ENCODE measurements at places on chromosomes 12 and 14.

DNA sequence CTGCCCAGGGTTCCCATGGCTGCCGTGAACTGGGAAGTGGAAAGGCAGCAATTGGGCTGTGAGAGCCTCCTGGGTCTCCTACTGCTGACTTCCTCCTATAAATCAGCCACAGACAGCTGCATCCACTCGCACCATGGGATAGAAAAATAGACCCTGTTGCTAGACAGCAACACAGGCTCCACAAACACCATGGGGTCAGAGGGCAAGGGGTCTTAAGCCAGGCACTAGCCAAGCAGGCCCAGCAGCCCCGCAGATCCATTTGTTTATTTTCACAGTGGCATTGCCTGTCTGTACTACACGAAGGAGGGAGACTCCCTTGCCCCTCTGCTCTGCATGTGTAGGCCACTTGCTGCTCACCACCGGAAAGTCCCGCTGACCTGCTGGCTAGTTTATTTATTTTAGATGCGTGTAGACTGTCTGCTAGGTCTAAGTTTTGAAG, 139.8 kb downstream of the DACT1 start:
- DNase-seq, result no peak

GRCh38 chr14:105855246-105855892, 329.0 kb downstream of the TMEM121 start:
- DNase-seq, result no peak

DNA sequence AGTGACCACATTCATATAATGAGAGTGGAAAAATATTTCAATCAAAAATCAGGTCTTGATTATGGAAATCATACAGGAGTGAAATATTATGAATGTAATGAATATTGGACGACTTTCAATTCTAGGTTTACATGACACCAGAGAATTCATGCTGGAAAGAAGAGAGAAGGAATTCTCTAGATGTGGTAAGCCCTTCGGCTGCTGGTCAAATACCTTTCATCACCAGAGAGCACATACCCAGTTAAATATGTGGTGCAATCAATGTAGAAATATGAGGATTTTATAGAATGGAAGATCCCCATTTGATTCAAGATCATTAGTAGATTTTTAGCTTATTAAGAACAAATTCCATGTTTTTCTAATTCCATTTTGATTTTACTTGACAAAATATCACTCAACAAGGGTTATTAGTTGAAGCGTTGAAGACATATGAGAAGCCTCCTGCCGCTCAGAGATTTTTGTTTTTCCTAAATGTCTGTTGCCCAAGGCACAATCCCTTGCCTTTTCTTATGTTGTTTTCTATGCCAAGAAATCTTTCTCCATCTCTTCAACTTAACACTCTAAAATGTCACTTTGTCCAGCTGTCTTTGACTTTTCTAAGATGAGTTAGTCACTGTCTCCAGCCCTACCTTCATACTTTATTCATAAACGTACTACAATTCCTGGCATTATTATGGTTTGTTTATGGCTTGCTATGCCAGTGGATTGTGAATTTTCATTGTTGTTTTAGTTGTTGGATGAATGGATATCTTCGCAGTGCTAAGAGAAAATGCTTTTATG, 72.8 kb upstream of the ZDHHC17 start:
- no peak for DNase-seq

DNA sequence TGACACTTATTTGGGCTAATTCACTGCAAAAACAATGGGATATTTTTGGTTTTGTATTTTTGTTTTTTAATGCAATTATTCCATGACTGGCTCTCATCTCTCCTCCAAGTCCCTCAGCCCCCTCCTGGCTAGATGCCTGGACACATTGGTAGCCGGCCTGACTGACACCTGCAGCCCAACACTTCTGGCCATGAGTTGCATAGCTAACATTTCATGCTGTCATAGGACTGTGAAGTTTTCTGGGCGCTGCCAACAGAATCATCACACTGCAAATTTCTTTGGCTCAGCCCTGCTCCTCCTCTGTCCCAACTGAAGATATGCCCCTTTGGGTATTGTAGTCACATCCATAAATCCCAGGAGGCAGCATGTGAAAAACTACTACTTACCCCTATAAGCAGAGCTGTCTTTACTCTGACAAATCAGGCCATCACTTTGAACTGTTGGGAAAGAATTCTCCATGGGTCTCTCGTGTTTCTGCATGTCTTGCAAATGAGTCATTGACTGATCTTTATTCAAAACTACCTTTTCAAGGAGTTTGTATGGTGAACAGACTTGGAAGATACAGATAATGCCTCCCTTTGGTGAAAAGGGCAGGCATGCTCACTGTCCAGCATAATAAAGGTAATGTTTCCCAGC, 126.7 kb upstream of the LGR5 start:
- no peak for DNase-seq

DNA sequence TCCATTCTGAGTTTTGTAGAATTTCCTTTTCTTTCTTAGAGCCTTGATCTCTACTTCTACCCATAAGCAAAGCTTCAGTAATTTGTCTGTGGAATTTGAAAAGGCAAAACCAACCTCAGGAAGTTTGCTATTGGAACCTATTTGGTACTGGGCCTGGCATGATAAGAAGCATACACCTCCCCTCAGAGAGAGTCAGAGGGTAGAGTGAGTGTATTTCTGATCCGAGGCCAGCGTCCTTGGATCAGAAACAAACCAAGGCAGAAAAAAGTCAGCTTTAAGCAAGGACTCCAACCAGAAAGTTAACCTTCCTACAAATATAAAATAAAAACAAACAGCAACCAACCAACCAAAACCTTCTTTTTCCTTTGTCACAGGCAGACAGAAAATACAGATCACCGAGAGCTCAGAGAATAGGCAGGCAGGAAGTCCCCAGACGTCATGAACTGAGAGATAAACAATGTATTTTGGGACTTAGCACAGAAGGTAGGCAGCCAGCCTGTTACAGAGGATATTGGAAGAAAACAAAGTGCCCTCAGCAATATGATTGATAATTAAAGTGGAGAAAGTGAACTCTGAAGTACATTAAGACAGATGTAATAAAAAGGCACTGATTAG, 141.5 kb downstream of the NEDD1 start:
- no peak for DNase-seq

DNA sequence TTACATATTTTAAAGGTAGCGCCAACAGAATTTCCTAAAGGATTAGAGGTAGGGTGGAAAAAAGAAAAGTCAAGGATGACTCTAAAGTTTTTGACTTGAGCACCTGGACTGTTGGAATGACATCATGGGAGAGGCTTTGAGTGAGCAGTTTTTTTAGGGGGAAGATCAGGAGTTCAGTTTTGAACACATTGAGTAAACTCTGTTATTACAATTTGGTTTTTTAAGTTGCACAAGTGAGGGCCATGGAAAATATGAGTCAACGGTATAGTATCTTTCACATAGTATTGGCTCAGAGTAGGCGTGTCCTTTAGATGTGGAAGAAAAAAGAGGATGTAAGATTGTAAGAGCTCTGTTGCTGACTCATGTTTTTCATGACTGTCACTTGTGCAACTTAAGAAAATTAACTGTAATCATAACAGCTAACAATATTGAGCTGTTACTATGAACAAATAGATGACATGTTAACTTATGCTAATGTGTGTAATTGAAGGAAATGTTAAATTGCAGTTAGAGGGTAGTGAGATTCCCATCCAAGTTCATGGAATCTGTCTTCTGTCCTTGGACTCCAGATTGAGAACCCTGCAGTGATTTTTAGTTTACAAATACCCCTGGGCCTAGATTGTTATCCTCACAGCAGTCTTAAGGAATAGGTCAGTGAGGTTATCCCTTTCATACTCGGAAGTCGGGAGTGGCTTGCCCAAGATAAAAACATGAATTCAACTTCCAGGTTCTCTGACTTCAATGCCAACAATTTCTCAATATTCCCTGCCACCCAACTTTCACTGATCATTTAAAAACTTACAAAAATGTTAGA, 48.2 kb upstream of the ATP2B1 start:
- DNase-seq, result no peak

DNA sequence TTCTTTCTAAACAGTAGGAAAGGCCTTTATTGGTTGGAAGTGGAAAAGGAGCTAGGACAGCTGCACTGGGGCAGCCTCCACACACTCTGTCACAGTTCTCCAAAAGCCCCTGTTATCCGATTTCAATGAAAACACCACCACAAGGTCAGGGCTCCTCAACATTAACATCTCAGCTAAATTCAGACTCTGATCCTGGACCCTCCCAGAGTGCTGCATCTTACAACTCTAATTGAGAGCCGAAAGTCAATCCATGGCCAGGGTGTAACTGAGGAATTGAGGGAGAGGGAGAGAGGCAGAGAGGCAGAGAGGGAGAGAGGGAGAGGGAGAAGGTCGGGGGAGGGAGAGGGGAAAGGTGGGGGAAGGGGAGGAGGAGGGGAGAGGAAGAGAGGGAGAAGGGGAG, 32.1 kb downstream of the DICER1 start:
- no peak for DNase-seq

DNA sequence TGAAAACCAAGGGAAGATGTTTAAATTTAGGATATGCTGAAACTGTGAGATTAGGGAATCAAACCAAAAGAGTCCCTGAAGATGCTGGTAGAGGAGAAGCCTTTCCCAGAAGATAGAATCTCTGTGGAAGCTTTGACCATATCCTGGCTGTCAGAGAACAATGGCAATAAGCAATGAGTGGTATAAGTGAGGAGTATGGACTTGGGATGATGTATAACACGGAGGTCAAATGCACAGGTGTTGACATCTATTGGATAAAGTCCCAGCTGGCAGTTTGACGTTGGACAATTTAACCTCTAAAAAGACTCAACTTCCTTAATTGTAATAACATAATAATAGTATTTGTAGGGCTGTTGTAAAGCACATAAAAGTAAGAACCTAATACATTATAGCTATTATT, 30.1 kb upstream of the CLEC14A start:
- no peak for DNase-seq

GRCh38 chr12:56935157-56935556, 949 bp upstream of the SDR9C7 start:
- DNase-seq, result no peak

DNA sequence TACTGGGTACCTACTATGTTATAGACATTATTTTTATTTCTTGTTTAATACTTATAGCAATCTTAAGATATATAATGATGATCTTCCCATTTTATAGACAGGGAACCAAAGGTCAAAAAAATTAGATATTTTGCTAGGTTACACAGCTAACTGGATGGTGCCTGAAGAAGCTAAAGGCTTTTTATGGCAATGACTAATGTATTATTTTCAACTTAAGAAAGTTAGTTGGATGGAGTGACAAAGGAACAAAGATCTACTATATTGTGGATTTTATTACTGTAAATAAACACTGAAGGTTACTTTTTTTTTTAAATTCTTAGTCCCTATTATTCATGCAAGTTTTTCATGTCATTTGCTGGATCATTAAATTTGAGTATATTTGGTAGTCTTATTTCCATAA, 227.9 kb downstream of the GPHN start:
- DNase-seq, result no peak

DNA sequence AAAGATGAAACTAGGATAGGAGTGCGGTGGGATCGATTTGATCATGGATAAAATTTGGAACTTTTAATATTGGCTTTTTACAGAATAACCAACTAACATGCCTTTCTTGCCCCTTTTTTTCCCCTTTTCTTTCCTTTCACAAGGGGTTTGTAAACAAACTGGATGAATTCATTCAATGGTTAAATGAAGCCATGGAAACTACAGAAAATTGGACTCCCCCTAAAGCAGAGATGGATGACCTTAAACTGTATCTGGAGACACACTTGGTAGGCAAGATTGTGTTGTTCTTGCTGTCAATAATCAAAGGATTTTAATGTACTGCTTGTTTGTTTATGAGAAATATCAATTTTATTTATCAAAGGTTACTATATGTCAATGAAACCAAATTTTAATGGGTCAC, 247.9 kb downstream of the AKAP6 start:
- no peak for DNase-seq

GRCh38 chr14:85873006-85873405, 343.1 kb downstream of the FLRT2 start:
- DNase-seq, result no peak

GRCh38 chr12:127282786-127283565, 984.0 kb upstream of the TMEM132C start:
- no peak for DNase-seq

- DNase-seq, result no peak
Observed at GRCh38 chr12:40525054-40525453, 167.2 kb upstream of the CNTN1 start.

DNA sequence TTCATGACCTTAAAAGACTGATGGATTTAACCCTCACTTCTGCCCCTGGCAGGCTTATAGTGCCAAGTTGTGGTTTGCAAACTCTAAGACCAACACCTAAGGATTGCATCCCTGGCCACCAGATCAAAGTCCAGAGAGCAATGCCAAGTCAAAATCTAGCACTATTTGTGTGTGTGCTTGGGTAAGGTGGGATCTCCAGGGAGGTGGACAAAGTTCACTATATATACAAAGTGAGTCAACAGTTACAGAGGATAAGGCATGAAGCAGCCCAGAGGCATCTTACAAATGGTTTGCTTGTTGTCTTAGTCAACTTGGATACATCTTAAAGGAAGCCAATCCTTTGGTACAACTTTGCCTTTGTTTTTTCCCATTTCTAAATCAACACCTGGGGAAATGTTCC, 137.3 kb downstream of the MSRB3 start:
- DNase-seq, result no peak

DNA sequence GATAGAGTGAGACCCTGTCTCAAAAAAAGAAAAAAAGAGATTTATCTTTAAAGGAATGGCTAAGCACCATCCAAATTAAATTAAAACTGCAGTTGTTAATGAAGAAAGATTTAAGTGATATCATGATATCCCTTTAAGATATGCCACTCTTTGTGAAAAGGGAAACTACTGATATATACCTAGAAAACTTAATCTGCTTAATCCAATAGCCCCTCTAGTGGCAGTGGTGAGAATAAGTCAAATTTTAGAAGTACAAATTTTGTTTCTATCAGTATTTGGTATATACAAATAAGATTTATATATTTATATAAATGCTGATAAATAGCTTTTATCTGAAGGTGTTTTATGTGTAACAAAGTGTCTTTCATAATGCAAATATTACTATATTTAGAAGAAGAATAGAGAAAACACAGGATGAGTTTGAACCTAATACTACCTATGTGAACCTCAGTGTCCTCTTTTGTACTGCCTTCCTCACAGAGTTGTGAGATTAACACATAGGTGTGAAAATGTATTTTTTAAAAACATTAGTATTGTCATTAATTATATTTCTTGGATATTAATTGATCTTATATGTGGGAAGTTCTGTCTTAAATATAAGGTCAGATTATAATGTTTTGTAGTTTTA, 51.4 kb upstream of the GARIN2 start:
- no peak for DNase-seq

- DNase-seq, result no peak
Observed at GRCh38 chr12:28963554-28963953, 185.5 kb upstream of the FAR2 start.

DNA sequence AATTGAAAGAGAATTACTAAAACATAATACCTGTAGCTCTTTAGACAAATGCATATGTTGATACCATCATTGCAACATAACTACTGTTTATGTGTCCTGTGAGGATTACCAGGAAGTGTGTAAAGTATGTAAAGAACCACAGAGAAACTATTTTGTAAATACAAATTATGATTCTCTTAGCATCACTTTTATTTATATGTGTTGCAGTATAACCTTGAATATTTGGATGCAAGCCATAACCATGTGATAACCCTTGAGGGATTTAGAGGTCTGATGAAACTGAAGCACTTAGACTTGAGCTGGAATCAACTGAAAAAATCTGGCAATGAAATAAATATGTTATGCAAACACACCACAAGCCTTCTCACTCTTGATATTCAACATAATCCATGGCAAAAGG, 77.5 kb downstream of the LRRC9 start:
- no peak for DNase-seq

- DNase-seq, result no peak
Observed at GRCh38 chr12:25197608-25198007, 2.6 kb downstream of the ETFRF1 start.

GRCh38 chr12:4719821-4720636, at the start of gene GALNT8:
GALNT8 (plus strand) TSS chr12:4720400; CDS start chr12:4720678, 278 bp downstream.
- DNase-seq, result no peak

Measured in activated CD4-positive, alpha-beta T cell treated with anti-CD3 and anti-CD28 coated beads for 1 hour (primary cell).